Skeletal muscle tissue (tissue), 5 donors: ENCODE measurements at places on chromosomes 2 and 18. TPM values are rescaled to one million over a fixed set of nuclear protein-coding genes. Genes with fewer than 3 reads are reported as not detected.

The MCM6 gene
- 11.0 TPM for total RNA-seq

The KCNE4 gene
- 7.3 TPM for total RNA-seq

The RESP18 gene
- total RNA-seq = not detected

The MLPH gene
- total RNA-seq = not detected

The RIT2 gene
- total RNA-seq = not detected

The NDC80 gene
- 6.8 TPM for total RNA-seq

The LYG1 gene
- total RNA-seq = 0.52 TPM

The ZNF804A gene
- total RNA-seq = under 0.01 TPM

The EMX1 gene
- total RNA-seq = not detected
